ENCODE measurements at places on chromosomes 11 and 22.

DNA sequence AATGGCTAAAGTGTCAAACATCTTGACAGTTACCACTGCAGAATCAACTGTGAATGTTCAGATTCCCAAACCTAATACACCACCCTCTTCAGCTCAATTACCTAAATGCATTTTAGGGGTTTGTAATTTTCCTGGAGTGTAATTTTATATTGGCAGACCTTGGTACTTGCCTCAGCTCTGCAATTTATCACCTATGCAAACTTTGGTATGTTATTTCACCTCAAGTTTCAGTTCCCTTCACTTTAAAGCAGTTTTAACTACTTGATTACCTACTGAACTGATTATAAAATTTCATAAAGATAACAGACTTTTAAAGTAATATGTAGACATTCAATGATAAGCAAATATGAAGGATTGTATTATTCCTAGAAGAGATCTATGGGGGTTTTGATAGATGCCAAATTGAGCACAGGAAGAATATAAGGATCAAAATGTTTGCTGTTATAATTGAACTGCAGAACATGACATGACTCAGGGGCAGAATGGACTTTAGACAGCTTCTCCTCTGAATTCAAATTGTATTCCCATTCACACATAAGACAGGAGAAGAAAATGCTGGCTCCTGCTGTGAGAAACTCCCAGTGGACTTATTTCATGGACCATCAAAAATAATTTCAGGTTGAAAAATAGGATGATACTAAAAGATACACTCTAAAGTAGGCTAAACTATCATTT lies 491.5 kb upstream of the LUZP2 start:
- DNase-seq, result peak; percentile 12

DNA sequence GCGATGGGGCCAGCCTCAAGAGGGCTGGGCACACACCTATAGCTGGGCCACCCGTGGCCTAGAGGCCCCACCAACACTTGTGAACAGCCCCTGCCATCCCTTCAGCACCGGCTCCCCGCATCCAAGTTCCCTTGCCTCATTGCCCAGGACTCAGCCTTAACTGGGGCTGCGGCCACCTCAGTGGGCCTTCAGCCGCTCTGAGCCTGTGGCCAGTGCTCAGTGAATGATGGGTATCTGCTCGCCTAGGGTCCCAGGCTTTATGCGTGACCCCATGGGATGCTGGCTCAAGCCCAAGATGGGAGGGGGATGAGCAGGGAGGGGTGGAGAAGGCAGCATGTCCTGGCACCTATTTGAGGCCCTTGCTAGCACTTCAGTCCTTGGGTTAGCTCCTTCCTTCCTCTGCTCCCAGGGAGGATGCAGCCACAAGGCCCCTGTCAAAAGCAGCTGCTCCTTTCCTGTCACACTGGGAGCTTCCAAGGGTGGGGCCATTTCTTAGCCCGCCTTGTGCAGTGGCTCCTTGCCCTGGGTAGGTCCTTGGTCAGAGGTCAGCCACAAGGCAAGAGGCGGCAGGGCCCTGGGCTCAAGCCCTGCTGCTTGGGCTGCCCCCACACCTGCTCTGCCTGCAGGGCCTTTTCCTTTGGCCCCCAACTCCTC lies 31.8 kb downstream of the GNAZ start:
- DNase-seq, result no peak

DNA sequence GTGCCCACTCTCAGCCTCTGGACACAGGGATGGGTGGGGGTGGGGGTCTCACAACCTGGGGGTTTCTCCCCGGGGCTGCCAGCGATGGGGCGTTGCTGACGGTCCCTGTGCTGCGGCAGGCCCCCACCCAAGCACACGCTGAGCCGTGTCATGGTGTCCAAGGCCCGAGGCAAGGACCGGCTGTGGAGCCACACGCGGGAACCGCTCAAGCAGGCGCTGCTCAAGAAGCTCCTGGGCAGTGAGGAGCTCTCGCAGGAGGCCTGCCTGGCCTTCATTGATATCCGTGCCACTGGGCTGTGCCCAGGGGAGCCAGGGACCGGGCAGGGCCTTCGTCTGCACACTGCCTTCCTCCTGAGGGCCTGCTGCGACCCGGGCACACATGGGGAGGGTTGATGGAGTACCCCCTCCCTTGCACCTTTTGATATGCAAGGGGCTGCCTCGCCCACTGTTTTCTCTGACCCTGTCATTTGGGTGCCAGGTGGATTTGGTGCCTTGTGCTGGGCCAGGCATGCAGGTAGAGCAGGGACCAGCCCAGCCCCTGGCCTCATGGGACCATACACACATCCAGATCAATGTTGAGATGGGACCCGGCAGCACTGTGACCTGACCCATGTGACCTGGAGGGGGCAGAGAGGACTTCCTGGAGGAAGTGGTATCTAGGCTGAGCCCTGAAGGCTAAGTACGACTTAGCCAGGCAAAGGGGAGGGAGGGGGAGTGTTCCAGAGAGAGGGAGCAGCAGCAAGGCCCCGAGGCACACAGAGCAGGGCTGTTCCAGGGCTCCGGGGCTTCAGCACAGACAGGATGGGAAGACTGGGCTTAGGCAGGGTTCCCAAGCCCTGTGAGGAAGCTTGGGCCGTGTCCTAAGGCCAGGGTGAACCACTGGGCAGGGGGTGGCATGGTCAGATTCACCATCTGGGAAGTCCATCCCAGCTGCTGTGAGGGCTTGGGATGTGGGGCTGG lies 75.2 kb downstream of the MYO7A start:
- DNase-seq, result no peak

DNA sequence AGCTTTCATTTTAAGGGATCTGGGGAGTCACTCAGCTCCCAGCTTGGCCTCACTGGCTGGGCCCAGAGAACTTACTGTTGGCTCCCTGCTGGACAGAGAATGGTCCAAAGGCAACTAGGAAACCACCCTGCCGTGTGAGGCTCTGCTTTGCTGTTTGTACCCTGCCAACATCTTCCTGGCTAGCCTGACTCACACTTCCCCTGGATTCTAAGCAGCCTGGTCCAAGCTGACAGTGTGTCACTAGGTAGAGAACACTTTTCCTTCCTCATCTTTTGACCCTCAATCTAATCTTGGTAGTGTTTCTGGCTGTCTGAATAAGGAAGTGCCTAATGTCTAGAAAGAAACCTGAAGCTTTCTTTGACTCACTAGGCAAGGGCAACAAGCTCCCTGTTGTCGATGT lies 76.7 kb downstream of the FAR1 start:
- DNase-seq, result no peak

DNA sequence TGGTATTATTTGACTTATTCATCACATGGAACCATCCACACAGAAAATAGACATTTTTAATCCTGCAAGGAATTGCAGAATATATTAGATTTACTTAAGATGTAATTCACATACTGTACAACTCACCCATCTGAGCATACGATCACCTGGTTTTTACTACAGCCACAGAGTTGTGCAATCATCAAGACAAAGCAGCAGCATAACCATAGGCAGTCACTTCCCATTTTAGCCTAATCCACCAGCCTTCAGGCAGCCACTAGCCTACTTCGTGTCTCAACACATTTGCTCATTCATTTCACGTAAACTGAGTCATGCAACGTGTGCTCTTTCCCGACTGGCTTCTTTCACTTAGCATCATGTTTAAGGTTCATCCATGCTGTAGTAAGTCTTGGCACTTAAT lies 23.0 kb downstream of the PIWIL3 start:
- no peak for DNase-seq

- DNase-seq, result no peak
Measured at GRCh38 chr11:83639995-83640758, 354.0 kb upstream of the CCDC90B start.

DNA sequence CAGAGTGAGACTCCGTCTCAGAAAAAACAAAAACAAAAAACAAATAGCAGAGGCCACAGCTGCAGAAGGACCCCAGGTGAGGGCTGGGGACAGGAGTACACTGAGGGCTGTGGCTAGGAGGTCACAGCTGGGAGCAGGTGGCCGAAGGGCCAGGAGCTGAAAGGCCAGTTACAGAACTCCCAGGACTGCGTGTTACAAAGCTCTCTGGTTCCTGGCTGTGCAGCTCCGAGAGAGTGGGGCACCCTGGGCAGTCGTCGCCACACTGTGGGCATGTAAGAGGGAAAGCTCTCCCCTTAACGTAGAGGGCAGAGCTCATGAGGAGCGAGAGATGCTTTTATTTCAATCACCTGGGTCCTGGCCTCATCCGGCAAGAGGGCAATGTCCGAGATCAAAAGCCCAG lies 10.1 kb upstream of the NCF4 start:
- no peak for DNase-seq

GRCh38 chr11:13042873-13043342 lies 33.8 kb downstream of the RASSF10 start:
- DNase-seq, result no peak

DNA sequence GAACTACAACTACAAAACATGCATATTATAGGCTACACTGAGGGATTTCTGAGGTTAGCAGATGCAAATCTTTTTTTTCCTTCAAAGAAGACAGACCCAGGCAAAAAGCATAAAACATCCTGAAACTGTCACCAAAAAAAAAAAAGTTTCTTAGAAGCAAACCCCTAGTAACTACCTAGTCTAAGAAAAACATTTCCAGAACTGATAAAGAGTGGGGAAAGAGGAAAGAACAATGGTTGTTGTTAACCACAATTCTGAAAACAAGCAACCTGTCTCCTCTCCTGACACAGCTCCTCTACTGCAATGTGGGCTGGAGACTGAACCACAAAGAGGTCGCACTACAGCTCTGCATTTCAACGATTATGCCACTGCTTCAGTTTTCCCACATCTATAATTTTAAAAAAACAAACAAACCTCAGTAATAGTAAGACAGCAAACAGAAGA lies 15.0 kb downstream of the DENND5A start:
- no peak for DNase-seq

DNA sequence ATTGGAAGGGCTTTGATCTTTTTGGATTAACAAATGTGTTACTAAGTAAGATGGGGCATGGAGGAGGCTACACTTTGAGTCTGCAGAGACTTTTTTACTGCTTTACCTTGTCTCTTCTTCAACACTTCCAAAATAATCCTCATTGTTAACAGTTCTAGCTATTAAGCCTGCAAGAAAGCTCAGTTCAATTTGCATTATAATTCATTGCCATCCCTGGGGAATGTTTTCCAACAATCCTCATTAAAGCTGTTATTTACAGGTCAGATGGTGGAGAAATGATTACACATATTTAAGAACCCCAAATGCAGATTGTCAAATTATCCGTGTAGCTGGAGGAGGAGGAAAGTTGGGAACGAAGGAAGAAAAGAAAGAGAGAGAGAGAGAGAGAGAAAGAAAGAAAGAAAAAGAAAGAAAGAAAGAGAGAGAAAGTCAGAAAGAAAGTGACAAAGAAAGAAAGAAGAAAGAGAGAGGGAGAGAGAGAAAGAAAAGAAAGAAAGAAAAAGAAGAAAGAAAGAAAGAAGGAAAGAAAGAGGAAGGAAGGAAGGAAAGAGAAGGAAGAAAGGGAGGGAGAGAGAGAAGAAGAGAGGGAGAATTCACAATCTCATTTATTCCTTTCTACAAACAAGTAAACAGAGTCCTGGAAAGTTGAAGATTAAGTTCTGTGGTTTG lies 443.9 kb downstream of the INSC start:
- no peak for DNase-seq

- no peak for DNase-seq
Measured at GRCh38 chr11:113153847-113154246, 160.5 kb upstream of the TTC12 start.

DNA sequence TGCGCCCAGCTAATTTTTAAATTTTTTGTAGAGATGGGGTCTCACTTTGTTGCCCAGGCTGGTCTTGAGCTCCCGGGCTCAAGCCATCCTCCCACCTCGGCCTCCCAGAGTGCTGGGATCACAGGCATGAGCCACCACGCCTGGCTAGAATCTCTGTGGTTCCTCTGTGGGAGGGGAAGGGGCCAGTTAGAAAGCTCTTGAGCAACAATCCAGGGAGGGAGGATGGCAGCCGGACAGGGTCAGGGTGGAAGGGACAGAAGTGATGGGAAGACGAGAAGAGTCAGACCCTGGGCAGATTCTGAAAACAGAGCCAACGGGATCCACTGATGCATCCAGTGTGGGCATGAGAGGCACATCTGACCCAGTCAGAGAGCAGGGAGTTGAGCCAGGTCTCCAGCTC lies 38.9 kb upstream of the MN1 start:
- no peak for DNase-seq

DNA sequence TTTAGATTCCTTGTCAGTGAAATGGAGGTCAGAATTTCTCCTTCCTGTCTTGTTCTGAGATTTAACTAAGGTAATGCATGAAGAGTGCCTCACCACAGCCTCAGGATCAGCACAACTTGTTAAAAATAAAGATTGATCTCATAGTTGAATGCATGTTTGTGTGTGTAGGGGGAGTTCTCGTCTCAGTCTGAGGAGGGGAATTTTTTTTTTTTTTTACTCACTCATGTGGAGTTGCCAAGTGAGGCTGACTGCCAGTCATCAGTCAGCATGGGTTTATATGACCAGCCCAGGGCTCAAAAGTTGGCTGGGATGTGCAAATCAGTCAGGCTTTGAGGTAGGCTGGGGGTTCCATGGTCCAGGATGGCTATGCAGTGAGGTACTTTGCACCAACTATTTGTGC lies 113.2 kb downstream of the FANCF start:
- no peak for DNase-seq

GRCh38 chr11:11895672-11896071 lies 53.9 kb downstream of the USP47 start:
- no peak for DNase-seq

DNA sequence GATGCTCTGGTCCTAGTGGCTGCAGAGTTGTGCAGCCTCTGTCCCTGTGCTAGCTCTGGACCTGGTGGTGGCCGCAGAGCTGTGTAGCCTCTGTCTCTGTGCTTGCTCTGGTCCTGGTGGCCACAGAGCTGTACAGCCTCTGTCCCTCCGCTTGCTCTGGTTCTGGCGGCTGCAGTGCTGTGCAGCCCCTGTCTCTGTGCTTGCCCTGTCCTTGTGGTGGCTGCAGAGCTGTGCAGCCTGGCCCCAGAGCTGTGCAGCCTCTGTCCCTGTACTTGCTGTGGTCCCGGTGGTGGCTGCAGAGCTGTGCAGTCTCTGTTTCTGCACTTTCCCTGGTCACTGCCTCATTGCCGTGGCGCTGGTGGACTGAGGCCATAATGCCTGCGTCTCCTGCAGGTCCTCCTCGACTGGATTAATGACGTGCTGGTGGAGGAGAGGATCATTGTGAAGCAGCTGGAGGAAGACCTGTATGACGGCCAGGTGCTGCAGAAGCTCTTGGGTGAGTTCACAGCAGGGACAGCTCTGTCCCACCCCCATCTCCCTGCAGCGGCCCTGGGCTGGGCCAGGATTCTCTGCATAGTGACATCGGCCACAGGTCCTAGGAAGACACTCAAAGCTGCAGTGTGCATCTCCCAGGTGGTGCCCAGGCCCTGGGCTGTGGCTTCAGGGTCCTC lies 61.9 kb upstream of the PARVG start:
- DNase-seq, result no peak

- DNase-seq, result no peak
Measured at GRCh38 chr22:22854466-22854865, 33.1 kb upstream of the IGLL5 start.

GRCh38 chr11:116885951-116886655 lies 48.7 kb upstream of the APOA1 start:
- DNase-seq, result no peak

GRCh38 chr11:71986131-71986530 lies 12.6 kb upstream of the IL18BP start:
- no peak for DNase-seq

DNA sequence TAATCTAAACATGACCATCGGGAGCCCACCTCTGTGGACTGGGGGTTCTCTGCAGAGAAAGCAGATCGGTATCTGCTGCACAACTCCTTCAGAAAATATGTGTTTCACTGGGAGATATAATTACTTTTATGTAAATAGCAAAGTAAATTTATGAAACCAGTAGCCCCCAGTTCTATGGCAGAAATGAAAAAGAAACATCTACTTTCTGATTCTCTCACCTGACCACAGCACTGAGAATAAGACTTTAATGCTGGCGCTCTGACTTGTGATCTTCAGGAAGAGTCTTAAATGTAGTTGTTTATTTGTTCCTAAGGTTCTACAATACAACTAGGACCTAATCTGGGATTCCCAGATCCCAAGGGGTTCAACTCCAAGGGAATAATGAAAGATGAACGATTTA lies 518.0 kb downstream of the DLG2 start:
- DNase-seq, result no peak
